ENCODE measurements at places on chromosomes 7 and 10. TPM values are rescaled to one million over a fixed set of nuclear protein-coding genes. Genes with fewer than 3 reads are reported as not detected.

The PPP1R3A gene
- not detected for total RNA-seq

GRCh38 chr7:40490603-40490924 lies 355.8 kb downstream of the SUGCT start:
- DNase-seq: no peak

The PLEKHS1 gene
- not detected for total RNA-seq

DNA sequence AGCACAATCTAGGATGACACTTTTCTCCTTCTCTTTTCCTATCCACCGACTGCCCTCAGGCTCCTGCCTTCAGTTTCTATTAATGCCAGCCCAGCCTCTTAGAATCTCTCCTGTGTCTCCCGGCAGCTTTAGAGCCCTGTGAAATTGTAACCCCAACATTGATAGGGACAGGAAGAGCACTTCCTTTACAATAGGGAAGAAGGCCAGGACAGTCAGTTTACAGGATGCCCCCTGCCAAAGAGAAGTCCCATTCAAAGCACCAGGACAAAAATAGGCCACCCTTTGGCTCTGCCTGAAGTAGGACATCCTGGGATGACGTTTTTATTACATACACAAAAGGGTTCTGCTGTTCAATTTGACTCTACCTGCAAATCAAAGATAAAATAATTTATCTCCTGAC lies 64.7 kb upstream of the ANK3 start:
- DNase-seq: no peak

The VSTM4 gene
- total RNA-seq: 0.35 TPM

DNA sequence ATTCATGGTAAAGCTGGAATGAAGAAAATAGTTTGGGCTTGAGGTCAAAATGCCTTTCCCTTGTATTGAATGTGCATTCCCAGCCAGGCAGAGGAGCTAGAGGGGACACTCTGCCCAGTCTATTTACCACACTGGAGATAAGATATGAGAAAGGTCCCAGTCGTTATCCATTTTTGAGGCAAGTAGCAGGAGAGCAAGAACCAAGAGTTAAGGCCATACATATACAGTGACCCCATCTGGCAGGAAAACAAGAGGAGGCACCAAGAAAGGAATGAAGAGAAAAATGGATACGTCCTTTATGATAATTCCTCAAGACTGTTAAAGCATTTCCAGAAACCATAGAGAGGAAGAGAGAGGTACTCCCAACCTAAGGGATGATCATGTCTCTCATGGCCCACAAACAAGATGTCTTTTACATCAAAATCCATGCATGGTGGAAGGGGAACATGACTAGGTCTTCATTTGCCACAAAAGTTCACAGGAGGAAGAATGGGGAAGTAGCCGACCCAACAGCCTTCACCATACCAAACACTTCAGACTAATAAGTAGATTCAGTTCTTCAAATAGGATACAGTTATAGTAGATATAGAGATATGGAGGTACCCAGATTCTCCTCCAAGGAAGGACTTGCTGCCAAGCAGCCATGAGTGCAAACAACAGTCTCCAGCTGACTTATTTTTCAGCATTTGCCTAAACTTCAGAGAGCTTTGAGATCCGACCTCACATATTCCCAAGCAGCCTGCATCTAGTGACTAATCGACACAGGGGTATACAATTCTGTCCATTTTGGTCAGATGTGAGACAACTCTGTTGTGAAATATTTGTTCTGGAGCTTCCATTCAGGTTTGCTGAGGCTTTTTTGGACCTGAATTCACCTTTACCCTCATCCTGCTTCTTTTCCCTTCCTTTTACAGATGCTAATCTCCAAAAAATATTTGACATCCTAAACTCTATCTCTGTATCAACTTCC lies 61.1 kb upstream of the CCDC71L start:
- no peak for DNase-seq

The SYT15B gene
- not detected for total RNA-seq

DNA sequence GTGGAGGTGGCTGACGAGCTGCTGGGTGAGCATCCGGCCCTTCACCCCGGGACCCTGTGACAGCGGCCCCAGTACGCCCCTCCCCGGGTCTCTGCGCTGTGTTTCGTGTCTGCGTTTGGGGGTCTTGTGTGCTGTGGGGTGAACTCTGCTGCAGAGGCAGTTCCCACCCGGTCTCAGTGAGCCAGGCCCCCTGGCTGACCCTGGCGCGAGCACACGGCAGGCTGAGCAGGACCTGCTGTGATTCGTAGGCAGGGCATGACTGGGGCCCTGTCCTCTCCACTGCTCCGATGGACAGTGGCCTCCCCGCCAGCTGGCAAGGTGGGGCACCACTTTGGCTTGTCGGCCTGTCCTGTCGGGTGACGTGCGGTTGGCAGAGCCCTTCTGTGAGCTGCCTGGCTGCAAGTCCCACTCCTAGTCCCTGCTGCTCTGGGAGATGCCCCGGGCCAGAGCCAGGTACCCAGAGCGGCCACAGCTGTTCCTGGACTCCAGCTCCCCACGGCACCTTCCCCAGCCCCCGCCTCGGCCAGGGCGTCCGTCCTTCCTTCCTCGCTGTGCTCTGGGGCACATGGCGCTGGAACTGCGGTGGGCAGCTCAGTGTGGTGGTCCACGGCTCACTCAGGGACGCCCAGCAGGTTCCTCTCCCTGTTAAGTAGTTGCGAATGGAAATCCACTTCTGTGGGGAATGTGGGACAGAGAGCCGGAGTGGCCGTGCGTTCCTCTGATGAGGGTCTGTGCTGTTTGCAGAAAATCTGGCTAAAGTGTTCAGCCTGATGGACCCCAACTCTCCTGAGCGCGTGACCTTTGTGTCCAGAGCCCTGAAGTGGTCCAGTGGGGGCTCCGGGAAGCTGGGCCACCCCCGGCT lies 10.5 kb downstream of the GET4 start:
- no peak for DNase-seq

- no peak for DNase-seq
These were observed 35.8 kb downstream of the CAMK2B start for GRCh38 chr7:44289341-44290251.

DNA sequence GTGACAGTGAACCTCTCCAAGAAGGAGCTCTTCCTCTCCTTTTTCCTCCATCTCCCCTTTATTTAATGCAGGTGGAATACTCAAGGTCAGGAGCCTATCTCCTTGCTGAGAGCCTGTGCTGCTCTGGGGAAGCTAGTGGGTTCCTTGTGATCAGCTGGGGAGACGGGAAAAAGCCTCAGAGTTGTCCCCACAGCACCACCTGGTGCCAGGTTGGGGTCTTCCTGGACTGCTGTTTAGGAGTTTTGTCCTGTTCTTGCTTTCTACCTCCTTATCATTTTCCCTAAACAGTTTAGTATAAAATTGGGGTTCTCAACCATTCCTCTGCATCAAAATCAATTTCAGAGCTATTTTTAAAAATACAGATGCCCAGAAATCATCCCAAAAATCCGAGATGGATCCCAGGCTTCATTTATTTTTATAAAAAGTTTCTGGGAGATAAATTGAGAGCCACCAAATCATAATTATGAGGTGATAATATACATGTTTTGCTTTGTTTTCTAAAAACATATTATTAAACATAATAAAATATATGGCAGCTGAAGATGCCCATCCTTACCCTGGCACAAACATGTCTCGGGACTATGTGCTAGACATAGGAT lies 44.3 kb downstream of the MACC1 start:
- peak; percentile 16 for DNase-seq

The MMP21 gene
- total RNA-seq: not detected

- DNase-seq: peak; percentile 58
These were observed 41.1 kb upstream of the STMP1 start for GRCh38 chr7:135620980-135621850.

DNA sequence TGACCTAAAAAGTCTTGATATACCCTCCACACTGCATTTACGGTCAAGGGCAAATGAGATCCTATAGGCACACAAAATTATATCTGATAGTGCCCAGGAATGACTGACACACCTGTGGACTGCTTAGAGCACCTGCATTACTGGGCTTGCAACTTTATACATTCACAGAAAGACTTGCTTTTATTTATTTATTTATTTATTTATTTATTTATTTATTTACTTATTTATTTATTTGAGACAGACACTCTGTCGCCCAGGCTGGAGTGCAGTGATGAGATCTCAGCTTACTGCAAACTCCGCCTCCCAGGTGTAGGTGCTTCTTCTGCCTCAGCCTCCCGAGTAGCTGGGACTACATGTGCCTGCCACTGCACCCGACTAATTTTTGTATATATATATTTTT lies 6.5 kb upstream of the IFT22 start:
- DNase-seq: no peak

The STEAP4 gene
- not detected for total RNA-seq

DNA sequence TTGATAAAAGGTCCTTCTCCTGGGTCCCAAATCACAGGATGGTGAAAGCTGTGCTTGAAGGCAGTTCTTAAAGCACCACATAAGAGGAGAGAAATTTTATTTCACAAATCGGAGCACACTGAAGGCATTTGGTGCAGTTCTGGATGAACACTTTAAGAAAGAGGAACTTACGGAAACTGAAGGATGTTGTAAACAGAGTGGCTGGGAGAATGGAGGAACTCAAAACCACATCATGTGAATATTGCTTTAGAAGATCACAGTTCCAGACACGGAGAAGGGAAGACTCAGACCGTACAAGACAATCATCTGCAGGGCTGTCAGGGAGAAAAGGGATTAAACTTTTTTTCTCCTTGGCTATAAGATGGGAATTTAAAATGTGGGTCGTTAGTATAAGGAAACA lies 9.0 kb upstream of the GPR141 start:
- no peak for DNase-seq

The CDC14C gene
- total RNA-seq: not detected

The IGF2BP3 gene
- 98.3 TPM for total RNA-seq

The SEMA4G gene
- total RNA-seq: 6.9 TPM

GRCh38 chr7:36019980-36020379 lies 133.1 kb upstream of the EEPD1 start:
- no peak for DNase-seq

DNA sequence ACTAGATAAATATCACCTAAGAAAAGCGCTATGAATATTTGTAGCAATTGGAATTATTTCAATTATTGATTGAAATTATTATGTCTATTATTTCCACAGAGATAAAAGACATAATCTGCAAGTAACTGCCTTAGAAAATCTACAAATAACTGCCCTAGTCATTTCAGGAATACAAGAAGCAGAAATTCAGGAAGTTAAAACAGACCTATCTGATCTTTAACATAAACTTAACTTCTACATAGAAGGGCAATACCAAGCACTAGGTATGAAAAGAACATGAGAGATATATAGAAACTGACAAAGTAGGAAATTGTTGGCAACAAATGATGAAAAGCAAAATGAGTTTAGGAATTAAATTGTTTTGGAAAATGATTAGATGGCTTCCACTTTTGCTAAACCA lies 31.8 kb upstream of the AKR1B10 start:
- no peak for DNase-seq

The ACTL6B gene
- total RNA-seq: not detected

DNA sequence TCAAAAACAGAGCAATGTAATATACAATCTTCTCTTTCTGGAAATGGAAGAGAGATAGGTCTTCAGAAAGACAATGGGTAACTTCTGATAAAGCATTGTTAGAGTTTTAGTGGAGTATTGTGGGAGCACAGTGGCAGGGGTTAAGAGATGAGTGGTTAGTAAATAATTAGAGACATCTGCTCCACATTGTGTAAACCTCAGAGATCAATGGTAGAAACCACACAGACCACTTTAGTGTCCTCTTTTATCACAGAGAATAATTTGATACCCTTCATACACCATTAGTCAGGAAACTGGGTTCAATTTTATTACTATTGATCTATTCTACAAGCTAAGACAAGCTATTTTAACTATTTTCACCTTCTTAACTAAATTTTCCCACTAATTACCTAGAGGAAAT lies 35.9 kb upstream of the MAGI2 start:
- DNase-seq: no peak

DNA sequence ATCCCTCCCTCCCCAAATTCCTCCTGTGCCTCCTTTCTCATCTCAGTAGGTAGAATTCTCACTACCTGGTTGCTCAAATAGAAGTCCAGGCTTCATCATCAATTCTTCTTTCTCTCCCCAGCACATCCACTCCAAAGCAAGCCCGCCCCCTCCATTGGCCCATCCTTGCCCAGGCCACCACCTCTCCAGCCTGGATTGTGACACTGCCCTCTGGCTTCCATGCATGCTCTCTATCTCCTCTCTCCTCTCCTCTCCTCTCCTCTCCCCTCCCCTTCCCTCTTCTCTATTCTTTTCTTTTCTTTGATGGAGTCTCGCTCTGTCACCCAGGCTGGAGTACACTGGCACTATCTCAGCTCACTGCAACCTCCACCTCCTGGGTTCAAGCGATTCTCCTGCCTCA lies 144.9 kb downstream of the UBE2H start:
- DNase-seq: no peak

DNA sequence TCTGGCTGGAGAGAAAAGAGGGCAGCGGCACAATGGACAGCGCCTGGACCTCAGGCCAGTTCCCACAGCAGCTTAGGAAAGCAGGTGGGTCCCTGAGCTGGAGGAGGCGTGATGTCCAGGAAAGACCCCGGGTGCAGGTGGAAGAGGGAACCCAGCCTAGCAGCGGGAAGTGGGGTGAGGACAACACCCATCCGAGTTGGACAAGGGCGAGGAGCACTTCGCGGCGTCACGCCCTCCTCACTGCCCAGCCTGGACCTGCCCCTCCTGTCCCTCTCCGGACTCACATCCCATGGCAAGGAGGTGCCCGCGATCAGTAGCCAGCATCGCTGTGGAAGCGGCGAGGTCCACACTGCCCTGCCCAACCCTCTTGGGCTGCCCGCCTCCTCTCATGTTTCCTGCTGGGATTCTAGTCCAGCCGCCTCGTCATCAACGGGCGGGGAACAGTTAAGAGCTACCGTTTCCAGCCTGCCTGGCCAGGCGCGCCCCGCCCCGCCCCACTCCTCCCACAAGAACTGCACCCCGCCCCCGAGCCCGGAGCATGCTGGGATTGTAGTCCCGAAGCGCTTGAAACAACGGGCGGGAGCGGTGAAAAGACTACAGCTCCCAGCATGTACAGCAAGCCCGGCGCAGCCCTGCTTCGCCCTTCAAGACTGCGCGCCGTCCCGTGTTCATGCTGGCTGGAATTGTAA lies 930.6 kb upstream of the ZNF722 start:
- DNase-seq: no peak

GRCh38 chr10:120475844-120476791 lies 19.1 kb downstream of the PLPP4 start:
- no peak for DNase-seq

DNA sequence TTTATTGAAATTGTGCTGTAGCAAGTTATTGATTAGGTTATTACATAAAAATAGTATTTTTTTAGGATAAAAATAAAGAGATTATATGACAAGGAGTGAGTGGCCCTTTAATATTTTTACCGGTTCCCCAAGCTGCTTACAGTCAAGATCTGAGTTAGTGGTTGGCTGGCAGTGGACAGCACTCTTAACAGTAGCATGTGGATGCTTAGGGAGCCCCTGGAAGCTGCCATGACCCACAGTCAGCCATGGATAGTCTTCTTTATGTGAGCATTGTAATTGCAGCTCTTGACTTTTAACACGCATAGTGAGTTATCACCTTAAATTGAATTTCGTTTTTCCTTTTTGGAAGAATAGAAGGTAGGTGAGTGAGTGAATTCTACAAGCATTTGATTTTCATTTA lies 22.1 kb downstream of the RAB18 start:
- DNase-seq: no peak

The C7orf57 gene
- 0.64 TPM for total RNA-seq

- no peak for DNase-seq
These were observed 4.8 kb upstream of the ZNF783 start for GRCh38 chr7:149257146-149257545.

Data from glomerular endothelial cell (primary cell).